ENCODE measurements at places on chromosomes 3 and 15. TPM values are rescaled to one million over a fixed set of nuclear protein-coding genes. Genes with fewer than 3 reads are reported as not detected.

Gene ZIC4
- not detected for polyA plus RNA-seq

GRCh38 chr3:60898321-60898720 lies 352.9 kb downstream of the FHIT start:
- no peaks in the 10 kb centered on the region for H3K4me1 ChIP-seq
- no peak overlapping the region for H3K27ac ChIP-seq
- no peaks in the 10 kb centered on the region for H3K27me3 ChIP-seq
- no peak overlapping the region for H3K4me3 ChIP-seq

- DNase-seq: no peak
- no peak overlapping the region for H3K27ac ChIP-seq
- H3K4me3 ChIP-seq: no peak overlapping the region
- H3K27me3 ChIP-seq: no peaks in the 10 kb centered on the region
- no peaks in the 10 kb centered on the region for H3K36me3 ChIP-seq
Measured at GRCh38 chr3:183448369-183449128, 20.1 kb upstream of the MCF2L2 start.

- H3K27ac ChIP-seq: no peak overlapping the region
- DNase-seq: no peak
- H3K36me3 ChIP-seq: no peaks in the 10 kb centered on the region
- H3K27me3 ChIP-seq: no peaks in the 10 kb centered on the region
Measured at GRCh38 chr3:120506828-120507774, 56.3 kb upstream of the FSTL1 start.

GRCh38 chr15:78637776-78638435 lies 3.1 kb downstream of the CHRNB4 start:
- no peak overlapping the region for H3K4me3 ChIP-seq
- no peaks in the 10 kb centered on the region for H3K27me3 ChIP-seq
- no peaks in the 10 kb centered on the region for H3K36me3 ChIP-seq
- no peaks in the 10 kb centered on the region for H3K4me1 ChIP-seq
- no peak overlapping the region for H3K27ac ChIP-seq

DNA sequence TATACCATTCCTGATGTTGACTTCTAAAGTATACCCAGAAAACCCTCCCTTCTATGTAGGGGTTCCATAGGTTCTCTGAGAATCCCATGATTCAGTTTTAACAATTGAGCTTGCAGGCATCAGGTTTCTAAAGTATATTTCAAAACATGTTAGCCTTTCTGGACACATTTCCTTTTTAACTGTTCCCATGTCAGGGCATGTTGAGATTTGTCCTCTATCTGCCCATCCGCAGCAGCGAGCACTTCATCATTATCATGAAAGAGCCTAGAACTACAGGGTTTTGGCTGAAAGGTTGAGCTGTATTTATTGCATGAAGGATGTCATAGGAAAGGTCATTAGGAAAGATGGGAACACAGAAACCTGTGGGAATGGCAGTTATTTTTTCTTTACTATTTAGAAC lies 201.1 kb upstream of the BHLHE40 start:
- DNase-seq: no peak
- no peaks in the 10 kb centered on the region for H3K27me3 ChIP-seq
- H3K27ac ChIP-seq: no peak overlapping the region
- no peaks in the 10 kb centered on the region for H3K36me3 ChIP-seq
- peaks cover 38% of the 10 kb centered on the region for H3K4me1 ChIP-seq

Gene GOLGA6D
- not detected for polyA plus RNA-seq

Gene COL6A6
- polyA plus RNA-seq: 0.11 TPM

DNA sequence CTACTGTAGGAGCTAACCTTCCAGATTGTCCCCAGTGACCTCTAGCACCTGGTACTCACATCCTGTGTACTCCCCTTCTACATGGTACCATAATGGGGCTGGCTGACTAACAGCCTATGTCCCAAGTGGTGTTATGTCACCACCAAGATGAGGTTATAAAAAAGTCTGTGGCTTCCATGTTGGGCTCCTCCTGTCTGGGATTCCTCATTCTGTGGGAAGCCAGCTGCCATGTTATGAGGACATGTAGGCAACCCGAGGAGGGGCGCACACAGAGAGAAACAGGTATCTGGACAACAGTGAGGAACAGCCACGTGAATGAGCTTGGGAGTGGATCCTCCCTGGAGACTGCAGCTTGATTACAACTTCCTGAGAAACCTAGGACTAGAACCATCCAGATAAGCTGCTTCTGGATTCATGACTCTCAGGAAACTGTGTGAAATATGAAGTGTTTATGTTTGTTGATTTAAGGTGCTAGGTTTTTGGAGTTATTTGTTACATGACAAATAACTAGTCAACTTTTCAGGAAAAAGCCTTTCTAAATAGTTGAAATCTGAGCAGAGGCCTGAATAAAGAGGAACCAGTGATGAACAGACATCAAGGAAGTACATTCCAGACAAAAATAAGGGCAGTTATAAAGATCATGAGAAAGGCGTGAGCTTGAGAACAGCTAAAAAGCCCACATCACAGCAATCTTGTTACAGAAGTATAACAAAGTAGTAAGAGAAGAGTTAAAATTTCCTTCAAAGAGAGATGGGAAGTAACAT lies 21.7 kb downstream of the GOLIM4 start:
- no peaks in the 10 kb centered on the region for H3K36me3 ChIP-seq
- DNase-seq: no peak
- no peaks in the 10 kb centered on the region for H3K4me1 ChIP-seq
- H3K27me3 ChIP-seq: no peaks in the 10 kb centered on the region
- no peak overlapping the region for H3K4me3 ChIP-seq

Gene GABRR3
- 0.02 TPM for polyA plus RNA-seq

- no peaks in the 10 kb centered on the region for H3K36me3 ChIP-seq
- DNase-seq: no peak
- H3K4me3 ChIP-seq: no peak overlapping the region
- H3K4me1 ChIP-seq: no peaks in the 10 kb centered on the region
- H3K27me3 ChIP-seq: no peaks in the 10 kb centered on the region
Measured at GRCh38 chr3:165800970-165801369, 36.3 kb downstream of the BCHE start.

DNA sequence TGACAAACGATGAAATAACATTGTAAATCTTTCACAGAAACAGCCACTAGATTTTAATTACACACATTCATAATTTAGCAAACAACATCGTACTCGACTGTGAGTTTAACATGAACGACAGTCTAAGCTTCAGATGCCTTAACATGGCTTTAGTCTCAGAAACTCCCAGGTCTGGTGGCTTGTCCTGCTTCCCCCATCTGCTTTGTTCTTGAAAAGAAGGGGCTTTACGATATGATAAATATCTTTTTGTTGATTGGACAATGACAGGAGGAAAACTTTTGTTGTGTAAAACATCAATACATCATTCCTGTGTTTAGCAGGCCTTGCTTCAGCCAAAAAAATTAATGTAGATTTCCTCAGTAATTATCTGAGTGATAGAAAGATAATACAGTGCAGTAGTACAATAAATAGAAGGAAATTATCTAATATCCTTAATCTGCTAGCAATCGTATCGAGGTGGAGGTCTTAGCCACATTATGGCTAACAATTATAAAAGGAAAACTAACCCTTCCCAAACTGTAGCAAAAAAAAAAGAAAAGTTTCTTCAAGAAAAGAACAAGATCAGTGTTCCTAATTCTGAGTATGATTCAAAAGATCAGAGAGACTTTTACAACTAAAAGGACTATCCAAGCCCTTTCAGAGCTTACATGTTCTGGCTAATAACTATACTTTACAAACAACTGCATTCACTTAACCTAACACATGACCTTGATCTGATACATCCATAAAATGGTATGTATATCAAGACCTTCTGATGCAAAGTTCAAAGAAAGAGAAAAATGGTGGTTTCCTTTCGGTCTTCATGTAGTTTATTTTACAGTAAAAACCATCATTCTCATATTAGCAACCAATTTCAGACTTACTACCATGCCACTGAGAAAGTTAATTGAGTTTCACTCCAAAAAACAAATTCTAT lies 535.7 kb downstream of the FOXP1 start:
- no peaks in the 10 kb centered on the region for H3K4me1 ChIP-seq
- peaks cover 20% of the 10 kb centered on the region for H3K36me3 ChIP-seq
- H3K4me3 ChIP-seq: no peak overlapping the region
- DNase-seq: no peak
- no peaks in the 10 kb centered on the region for H3K27me3 ChIP-seq
- H3K27ac ChIP-seq: no peak overlapping the region

DNA sequence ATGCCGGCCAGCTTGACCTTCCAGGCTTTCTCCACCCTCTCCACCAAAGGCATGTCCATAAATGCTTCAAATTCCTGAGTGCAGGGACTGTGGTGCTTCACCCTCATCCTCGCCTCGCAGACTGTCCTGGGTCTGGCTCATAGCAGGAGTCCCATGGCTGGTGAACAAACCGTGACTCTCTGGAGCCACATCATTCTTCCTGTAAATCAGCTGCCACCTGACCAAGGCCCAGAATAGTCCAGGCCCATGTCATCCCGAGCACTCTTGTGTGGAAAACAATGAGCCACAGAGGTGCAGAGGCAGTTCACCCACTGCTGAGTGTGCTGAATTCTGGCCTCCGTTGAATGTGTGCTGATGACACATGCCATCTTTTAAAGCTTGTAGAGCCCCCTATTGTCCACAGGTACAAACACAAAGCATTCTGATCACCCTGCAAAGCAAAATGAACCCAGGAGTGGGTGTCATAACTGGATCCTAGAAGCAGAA lies 68.6 kb downstream of the ABHD5 start:
- H3K36me3 ChIP-seq: no peaks in the 10 kb centered on the region
- no peaks in the 10 kb centered on the region for H3K27me3 ChIP-seq
- no peak overlapping the region for H3K27ac ChIP-seq
- no peak overlapping the region for H3K4me3 ChIP-seq

- DNase-seq: no peak
- no peak overlapping the region for H3K27ac ChIP-seq
- no peaks in the 10 kb centered on the region for H3K27me3 ChIP-seq
- no peaks in the 10 kb centered on the region for H3K4me1 ChIP-seq
Measured at GRCh38 chr15:53627279-53627678, 132.2 kb downstream of the WDR72 start.

Gene TLR9
- 0.27 TPM for polyA plus RNA-seq

- H3K27me3 ChIP-seq: no peaks in the 10 kb centered on the region
- H3K4me3 ChIP-seq: no peak overlapping the region
- H3K27ac ChIP-seq: no peak overlapping the region
- H3K36me3 ChIP-seq: no peaks in the 10 kb centered on the region
- no peak for DNase-seq
- no peaks in the 10 kb centered on the region for H3K4me1 ChIP-seq
Measured at GRCh38 chr3:8052659-8053058, 449.0 kb upstream of the LMCD1 start.

DNA sequence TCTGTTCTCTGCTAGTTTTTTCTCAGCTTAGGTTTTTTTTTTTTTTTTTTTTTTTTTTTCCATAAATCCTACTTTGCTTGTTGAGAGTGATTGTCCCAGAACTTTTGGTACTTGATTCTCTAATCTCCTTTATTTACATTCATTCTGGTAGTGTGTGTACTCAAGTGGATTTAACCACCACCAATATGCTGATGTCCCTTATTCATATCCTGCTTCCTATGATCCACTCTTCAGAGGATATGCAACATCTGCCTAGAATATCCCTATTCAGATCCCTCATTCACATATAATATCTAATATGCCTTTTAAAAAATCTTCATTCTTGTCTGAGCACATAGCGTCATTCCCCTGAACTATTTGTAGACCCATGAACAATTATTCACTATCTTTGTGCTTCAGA lies 342.9 kb downstream of the VGLL3 start:
- DNase-seq: no peak
- no peak overlapping the region for H3K4me3 ChIP-seq
- H3K4me1 ChIP-seq: no peaks in the 10 kb centered on the region
- no peaks in the 10 kb centered on the region for H3K36me3 ChIP-seq
- H3K27me3 ChIP-seq: no peaks in the 10 kb centered on the region

DNA sequence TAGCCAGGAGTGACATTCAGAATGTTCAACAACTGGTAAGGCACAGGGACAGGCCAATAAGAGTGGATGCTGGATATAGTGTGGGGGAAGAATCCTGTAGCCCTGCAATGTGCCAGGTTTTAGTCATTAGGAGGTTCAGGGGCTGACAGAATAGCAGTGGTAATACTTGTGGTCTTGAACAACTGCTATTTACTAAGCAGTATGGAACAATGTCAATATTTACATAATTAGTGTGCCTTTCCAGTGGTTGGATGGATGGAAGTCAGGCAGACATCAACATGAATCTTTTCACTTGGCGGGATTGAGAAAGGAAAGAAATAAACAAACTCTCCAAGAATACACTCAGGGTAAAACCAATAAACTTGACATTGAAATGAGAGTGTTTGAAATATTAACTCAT lies 55.1 kb downstream of the OTOL1 start:
- H3K4me1 ChIP-seq: no peaks in the 10 kb centered on the region
- no peak for DNase-seq
- H3K27ac ChIP-seq: no peak overlapping the region
- H3K27me3 ChIP-seq: no peaks in the 10 kb centered on the region
- H3K4me3 ChIP-seq: no peak overlapping the region

- H3K27me3 ChIP-seq: no peaks in the 10 kb centered on the region
- H3K4me3 ChIP-seq: no peak overlapping the region
- no peaks in the 10 kb centered on the region for H3K36me3 ChIP-seq
- H3K4me1 ChIP-seq: no peaks in the 10 kb centered on the region
- DNase-seq: no peak
- no peak overlapping the region for H3K27ac ChIP-seq
Measured at GRCh38 chr3:16975083-16975482, 90.3 kb downstream of the PLCL2 start.

GRCh38 chr3:131630097-131630496 lies 127.3 kb upstream of the MRPL3 start:
- no peak for DNase-seq
- H3K27me3 ChIP-seq: no peaks in the 10 kb centered on the region
- H3K4me1 ChIP-seq: no peaks in the 10 kb centered on the region

DNA sequence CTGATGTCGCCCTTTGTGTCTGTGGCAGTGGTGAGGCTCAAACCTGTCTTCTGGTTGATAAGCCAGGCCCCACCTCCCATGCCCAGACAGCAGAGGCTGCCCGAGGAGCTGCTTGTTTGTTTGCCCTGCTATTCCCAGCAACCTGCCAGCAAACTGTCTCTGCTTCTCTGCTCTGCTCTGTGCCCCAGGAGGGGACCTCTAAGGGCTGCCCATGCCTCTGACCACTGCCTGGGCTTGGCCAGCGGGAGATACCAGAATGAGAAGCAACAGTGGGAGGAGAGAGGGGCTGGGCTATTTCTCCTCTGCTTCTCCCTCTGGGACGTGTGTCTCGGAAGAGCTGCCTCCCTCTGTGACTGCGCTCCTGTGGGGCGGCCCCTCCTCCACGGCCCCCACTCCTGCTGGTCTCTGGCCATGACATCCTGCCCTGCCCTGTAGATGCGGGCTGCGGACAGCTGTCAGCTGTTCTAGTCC lies 213.1 kb downstream of the RPLP1 start:
- DNase-seq: no peak
- H3K27me3 ChIP-seq: no peaks in the 10 kb centered on the region
- no peaks in the 10 kb centered on the region for H3K4me1 ChIP-seq
- H3K36me3 ChIP-seq: no peaks in the 10 kb centered on the region

All from pancreas (tissue), 10 donors.